ENCODE measurements at places on chromosomes 11 and 22.

GRCh38 chr22:29806196-29806595 is 31.9 kb downstream of the ASCC2 start:
- no peak for DNase-seq

DNA sequence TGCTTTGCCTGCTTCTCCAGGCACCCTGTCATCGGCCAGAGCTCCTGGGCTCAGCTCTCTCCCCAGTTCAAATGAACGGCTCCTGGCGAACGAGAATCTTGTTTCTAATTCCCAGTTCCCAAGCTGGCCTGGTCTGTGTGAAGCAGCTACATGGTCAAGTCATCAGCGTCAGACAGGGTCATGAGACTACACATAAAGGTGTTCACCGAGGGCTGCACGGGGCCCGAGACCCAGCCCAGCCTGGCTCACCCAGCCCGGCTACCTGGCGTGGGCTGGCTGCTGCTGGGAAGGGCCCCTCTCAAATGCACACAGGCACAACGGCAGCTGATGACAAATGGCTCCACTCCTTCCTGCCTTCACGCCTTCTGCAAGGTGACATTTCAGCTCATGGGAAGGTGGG is 14.6 kb upstream of the CELSR1 start:
- DNase-seq = no peak

DNA sequence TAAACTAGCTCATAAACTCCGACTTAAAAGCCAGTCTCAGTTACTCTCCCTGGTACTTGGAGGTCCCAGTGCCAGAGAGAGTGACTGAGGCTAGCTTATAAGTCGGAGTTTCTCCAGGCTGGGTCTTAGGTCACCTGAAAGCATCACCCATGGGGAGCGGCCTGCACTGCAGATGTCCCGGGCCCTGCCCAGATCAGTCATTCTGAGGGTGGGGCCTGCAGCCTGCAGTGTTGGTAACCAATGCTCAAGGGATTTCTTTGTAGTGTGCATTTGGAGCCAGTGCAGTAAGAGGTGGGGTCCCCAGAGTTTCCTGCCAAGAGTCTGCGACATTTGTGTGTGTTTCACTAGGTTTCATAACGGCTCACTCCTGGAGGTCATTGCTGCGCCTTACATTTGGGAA is 14.8 kb downstream of the TAB1 start:
- DNase-seq = no peak

DNA sequence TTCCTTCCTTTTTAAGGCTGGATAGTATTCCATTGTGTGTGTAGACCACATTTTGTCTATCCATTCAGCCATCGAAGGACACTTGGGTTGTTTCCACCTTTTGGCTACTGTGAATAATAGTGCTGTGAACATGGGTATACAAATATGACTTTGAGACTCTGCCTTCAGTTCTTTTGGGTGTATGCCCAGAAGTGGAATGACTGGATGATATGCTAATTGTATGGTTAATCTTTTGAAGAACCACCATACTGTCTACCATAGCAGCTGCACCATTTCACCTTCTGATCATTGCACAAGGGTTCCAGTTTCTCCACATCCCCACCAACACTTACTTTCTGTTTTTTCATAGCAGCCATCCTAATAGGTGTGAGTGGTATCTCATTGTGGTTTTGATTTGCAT is 30.3 kb downstream of the SGSM1 start:
- DNase-seq = no peak

GRCh38 chr11:117620086-117620485 is 176.9 kb downstream of the DSCAML1 start:
- no peak for DNase-seq

DNA sequence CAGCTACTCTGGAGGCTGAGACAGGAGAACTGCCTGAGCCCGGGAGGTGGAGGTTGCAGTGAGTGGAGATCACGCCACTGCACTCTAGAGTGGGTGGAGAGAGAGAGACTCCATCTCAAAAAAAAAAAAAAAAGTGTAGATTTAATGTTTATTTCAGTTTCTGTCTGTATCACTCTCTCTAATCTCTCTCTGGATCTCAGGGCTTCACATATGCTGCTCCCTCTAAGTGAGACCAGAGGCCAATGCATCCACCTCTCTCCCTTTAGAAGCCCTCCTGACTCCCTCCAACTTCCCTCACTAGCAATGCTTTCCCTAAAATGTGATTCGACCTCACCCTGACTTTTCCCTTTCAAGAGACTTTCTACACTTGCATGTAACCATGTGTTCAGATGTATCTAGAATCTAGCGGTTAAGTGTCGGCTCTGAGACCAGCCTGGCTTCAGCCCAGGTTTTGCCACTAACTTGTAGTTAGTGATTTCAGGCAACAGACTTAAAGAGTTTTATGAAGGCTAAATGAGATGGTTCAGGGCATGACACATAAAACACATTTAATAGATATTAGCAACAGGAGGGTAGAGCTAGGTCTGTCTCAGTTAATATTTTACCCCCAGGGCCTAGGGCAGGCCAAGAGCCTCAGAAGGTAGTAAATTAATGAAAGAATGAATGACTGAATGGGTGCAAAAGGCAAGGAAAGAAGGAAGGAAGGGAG is 364.3 kb downstream of the LARGE1 start:
- DNase-seq = no peak

GRCh38 chr11:129960216-129961214 is 42.1 kb downstream of the PRDM10 start:
- DNase-seq = no peak

GRCh38 chr11:12449961-12450715 is 72.8 kb downstream of the PARVA start:
- DNase-seq = no peak

- DNase-seq = no peak
Observed at GRCh38 chr11:120492486-120492885, 19.1 kb upstream of the GRIK4 start.

- no peak for DNase-seq
Observed at GRCh38 chr11:73981051-73981805, 1.4 kb downstream of the UCP2 start.

DNA sequence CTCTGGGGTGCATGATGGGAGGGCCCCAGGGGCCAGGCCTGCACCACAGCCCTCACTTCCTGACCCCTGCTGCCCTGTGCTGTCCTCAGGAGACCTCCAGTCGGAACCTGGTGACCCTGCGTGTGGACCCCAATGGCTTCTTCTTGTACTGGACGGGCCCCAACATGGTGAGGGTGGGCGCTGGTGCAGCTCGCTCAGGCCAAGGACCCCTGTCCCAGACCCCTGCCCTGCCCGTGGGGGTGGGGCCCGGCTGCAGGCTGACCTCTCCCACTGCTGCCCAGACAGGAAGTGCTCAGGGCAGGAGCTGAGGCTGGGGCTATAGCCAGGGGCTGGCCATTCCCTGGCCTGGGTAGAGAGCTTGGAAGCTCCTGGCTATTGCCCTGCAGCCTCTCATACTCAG is 3.0 kb downstream of the PLCB3 start:
- DNase-seq = no peak

- no peak for DNase-seq
Observed at GRCh38 chr11:17169876-17170275, 37.9 kb downstream of the PIK3C2A start.

DNA sequence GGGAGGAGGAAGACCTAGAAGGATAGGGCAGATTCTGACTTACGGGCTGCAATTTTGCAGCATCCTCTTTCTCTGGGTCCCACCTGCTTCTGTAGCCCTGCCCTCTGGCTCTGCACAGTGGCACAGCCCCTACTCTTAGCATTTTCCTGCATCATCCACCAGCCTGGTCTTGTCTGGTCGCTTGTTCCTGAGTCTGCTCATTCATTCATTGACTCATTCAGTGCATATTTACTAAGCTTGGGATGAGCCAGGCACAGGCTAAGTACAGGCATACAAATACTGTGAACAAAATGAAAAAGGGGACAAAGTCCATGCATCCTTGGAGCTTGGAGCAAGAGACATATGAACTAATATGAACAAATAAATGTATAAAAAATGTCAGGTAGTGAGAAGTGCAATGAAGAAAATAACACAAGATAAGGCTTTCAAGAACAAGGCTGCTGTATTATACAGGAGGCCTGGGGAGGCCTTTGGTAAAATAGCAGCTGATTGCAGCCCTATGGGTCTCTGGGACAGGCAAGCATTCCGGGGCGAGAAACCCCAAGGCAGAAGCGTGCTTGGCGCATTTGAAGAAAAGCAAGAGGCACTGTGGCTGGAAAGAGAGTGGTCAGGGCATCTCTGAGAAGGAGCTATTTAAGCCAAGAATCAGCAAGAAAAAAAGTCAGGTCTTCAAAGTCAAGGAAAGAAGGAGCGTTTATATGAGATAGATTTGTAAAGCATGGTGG is 108.0 kb upstream of the ALX4 start:
- no peak for DNase-seq

- DNase-seq = no peak
Observed at GRCh38 chr11:68669301-68670090, 14.8 kb upstream of the GAL start.

GRCh38 chr11:67439321-67440228 is 2.1 kb upstream of the PTPRCAP start:
- DNase-seq = no peak

- no peak for DNase-seq
Observed at GRCh38 chr22:46364341-46365165, 29.0 kb downstream of the TRMU start.

DNA sequence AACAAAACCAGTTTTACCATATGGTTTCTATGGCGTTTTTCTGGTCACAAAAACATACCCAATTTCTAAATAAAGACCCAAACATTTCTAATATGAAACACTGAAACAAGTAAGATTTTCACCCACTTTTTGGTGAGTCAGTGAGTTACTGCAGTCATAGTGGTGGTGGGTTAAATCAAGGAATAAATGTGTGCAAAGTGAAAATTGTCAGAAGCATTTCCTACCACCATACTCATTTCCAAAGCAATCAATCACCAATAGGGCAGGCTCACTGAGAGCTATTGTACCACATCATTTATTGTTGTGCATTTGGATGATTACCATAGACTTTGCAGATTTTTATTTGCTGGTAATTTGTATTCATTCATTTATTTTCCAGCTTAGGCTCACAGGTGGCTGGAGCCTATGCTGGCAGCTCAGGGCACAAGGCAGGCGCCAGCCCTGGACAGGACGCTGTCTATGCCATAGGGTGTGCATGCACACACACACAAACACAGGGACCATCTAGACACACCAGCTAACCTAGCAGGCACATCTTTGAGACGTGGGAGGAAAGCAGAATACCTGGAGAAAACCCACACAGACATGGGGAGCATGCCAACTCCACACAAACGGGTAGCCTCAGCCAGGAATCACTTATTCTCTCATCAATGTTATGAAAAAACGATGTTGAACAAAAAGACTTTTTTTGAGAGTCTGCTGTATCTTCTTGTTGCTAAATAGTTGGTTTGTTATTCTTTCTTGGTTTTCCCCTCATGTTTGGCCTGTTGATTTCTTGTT is 5.1 kb downstream of the FAM118B start:
- DNase-seq = no peak

GRCh38 chr22:11598492-11599440 is 3929.2 kb upstream of the OR11H1 start:
- no peak for DNase-seq

- DNase-seq = no peak
Observed at GRCh38 chr11:65767406-65767805, 13.4 kb downstream of the AP5B1 start.

DNA sequence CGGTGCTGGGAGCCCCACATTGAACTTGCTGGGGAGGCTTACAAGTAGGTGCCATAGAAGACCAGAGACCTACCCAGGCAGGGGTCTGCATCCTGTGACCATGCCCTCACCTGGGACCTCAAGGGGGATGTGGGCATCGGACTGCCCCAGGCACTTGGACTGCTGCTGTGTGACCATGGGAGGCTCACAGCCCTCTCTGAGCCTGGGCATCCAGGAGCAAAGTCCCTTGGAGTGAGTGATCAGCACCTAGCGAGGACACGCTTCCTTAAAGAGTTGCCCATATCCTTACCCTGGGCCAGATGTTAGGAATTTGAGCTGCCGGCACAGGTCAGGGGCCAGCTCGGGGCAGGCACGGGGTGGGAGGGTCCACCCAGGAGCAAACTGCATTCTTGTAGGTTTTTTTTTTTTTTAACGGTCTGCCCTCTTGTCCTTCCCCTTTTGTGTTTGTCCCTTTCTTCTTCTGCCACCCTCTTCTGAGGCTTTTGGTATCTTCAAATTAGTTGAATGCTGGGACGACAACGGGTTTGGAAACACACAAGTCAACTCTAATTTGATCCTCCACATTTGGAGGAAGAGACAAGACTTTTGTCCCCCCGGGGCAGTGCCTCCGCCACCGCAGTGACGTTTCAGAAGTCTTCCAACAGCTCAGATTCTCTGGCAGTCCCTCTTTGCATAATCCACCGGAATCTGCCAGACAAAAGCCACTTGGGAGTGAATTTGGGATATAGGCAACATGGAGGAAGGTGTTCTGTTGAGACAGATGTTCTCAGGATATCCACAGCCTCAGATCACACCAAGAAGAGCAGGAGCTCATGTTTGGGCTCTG is 46.1 kb upstream of the LINC01488 start:
- no peak for DNase-seq

DNA sequence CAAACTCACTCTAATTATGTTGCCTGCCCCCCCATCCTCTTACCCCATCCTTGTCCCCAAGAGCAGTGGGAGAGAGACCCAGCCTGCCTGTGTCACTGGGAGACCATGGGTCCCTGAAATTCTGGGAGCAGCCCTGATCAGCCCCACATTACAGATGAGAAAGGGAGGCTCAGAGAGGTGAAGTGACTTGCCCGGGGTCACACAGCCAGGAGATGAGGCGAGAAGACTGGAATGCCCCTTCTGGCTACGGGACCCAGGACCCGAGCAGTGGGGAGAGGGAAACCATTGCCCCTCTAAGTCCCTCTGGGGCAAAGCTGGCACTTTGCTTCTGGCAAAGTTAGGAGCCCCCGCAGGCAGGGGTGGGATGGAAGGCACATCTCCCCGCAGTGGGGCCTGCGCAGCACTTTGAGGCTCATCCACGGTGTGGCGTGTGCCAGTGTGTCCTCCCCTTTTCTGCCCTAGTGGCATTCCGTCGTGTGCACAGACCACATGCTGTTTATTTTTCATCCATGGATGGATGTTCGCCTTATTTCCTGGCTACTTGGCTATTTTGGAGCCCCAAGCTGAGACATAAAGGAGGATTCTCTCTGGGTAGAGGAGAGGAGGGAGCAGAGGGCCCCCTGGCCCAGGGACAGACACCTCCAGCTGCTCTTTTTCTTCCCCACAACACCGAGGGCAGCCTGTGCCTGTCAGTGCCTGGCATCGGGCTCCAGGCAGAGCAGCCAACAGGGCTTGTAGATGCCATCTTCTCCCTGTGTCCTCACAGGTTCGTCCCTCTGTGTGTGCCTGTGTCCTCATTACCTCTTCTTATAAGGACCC is 3.7 kb upstream of the FGF3 start:
- no peak for DNase-seq

Measured in SHP77 treated with DMSO at 0.1 percent for 48 hours (cell line).